CD4-positive, alpha-beta T cell treated with Interleukin-6 at 100 ng/mL for 8 hours (primary cell): ENCODE measurements at places on chromosomes 7 and 10.

- DNase-seq = no peak
Observed at GRCh38 chr10:128808921-128809440, 658.1 kb upstream of the MGMT start.

GRCh38 chr7:95897557-95898251, 125.3 kb downstream of the DYNC1I1 start:
- DNase-seq = no peak

DNA sequence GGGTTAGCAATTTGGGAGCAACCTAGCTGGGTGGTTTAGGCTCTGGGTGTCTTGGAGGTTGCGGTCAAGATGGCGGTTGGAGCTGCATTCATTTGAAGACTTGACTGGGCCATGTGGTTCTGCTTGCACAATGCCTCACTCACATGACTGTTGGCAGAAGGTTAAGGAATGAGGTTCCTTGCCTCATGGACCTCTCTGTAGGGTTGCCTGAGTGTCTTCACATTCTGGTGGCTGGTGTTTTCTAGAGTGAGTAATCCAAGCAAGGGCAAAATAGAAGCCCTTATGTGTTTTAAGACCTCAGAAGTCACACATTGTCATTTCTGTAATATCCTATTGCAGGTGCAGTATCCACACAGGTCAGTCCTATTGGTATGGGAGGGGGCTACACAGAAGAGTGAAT, 52.0 kb downstream of the CDK14 start:
- DNase-seq = no peak

DNA sequence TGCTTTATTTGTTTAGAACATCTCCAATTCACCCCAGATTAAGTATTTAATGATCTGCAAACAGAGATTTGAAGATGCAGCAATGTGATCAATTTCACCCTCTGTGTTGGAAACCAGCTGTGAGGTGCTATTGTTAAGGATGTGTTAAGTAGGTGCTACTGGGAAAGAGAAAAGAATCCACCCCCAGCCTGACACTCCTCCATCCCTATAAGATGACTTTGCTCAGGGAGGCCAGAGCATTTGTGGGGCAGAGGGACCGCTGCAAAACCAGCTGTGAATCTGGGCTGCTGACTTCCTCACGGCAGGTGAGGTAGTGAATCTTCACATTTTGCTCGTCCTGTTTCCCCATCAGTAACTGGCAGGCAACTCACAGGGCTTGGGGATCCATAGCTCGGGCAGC, 297.5 kb downstream of the GFRA1 start:
- no peak for DNase-seq

DNA sequence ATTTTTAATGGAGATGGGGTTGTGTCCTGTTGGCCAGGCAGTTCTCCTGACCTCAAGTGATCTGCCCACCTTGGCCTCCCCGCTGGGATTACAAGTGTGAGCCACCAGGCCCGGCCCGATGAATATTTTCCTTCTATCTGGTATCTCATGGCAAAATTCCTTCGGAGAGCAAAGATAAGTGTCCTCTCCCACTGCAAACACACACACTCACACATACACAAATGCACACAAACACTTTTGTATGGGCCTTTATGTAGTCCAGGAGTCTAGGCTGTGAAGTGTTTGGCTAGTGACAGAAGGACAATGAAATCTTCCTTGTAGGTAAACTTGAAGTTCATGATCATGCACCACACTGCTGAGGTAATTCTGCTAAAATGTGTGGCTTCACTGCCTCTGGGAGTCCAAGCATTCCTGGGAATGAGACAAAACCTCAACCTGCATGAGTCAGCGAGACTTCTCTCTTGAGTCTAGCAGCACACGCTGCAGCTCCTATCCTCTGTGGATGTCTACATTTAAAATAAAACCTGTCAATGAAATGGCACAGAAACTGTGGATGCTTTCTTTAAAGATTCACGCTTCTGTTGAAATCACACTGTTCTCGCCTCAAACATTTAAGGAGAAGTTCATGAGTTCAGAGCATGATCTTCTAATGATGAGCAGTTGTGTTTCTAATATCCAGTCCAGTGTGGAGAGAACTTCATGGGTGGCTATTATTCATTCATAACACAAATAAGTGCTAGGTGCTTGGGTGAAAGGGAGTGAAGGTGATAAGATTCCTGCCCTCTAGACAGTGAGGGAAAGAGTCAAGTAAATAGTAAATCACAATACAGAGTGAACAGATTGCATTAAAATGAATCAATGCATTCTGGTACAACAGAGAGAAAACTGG, 96.5 kb downstream of the NRP1 start:
- no peak for DNase-seq

DNA sequence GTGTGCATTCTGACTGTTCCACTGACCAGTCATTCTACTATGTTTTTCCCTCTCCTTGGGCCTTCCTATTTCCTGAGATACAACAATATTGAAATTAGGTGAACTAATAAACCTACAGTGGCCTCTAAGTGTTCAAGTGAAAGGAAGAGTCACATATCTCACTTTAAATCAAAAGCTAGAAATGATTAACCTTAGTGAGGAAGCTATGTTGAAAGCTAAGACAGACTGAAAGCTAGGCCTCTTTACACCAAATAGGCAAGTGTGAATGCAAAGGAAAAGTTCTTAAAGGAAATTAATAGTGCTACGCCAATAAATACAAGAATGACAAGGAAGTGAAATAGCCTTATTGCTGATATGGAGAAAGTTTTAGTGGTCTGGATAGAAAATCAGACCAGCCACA, 5.7 kb upstream of the DYNC1I1 start:
- no peak for DNase-seq

- no peak for DNase-seq
Observed at GRCh38 chr10:59843748-59844147, 62.6 kb downstream of the CCDC6 start.

DNA sequence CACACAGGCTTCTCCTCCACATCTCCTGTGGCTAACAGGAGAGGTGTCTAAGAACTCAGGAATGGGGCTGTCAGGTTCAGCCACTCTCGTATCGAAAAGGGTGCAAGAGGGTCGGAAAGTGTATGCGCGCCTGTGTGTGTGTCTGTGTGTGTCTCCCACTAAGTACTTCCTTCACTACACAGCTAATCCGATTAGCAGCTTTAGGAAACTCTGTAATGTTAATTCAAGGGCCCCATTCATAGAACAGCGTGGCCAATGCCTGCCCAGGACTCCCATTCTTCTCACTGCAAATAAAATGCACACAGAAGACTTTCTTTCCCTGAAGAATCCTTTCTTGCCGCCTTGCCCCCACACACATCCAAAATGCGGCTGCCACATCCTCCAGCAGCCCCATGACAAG, 39.9 kb downstream of the TLL2 start:
- no peak for DNase-seq

- no peak for DNase-seq
Observed at GRCh38 chr7:31710171-31710570, 23.2 kb downstream of the PPP1R17 start.

DNA sequence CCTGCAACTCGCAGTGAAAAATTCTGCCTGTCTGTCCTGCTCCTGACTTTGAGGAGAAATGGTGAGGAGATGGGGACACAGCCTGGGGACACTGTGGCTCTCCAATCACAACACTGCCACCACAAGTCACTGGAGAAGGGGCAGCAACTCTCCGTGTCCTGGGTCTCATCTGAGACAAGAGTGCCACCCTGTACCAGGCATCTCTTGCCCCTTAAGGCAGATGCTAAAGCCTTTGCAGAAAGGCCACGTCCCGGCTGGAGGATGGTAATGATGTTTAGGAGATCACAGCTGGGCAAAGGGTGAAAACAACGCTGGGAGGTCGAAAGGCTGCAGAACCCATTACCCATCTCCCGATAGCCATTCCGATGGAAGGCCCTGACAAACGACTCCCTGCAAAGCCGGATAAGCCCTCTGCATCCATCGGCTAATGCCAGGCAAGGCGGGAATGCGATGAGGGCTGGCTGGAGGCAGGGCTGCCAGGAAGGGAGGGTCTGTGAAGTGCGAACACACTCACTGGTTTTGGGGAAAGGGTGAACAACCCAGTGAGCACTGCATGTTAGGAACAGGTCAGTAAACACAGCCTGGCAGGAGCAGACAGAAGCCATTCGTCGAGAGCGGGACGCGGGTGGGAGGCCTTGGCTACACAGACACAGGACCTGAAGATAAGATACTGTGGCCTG, 190.8 kb downstream of the ADARB2 start:
- no peak for DNase-seq

- no peak for DNase-seq
Observed at GRCh38 chr10:13234172-13234571, at the start of gene UCMA. UCMA (minus strand) TSS chr10:13234374; CDS start chr10:13234258, 116 bp downstream.

DNA sequence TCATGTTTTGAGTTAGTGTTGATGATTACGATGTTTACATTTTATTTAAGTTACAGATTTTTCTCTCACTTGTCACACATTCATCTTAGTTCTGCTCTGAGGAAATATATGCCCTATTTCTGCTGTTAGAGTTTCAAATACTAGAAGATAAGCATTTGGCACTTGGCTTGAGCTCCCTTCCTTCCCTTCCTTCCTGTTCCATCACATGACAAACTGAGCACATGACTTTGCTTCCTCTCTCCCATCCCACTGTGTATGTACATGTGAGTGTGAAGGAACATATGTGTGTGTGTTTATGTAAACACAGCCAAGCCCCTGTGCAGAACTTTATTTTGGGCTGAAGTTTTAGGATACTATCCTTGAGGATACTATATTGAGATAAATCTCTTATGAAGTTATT, 795.9 kb upstream of the IGFBP3 start:
- DNase-seq = no peak

GRCh38 chr7:132872034-132872433, 209.9 kb downstream of the CHCHD3 start:
- no peak for DNase-seq

- DNase-seq = no peak
Observed at GRCh38 chr10:131076356-131076755, 235.2 kb downstream of the TCERG1L start.

- no peak for DNase-seq
Observed at GRCh38 chr10:128710098-128710797, 584.0 kb upstream of the MKI67 start.

- peak; percentile 51 for DNase-seq
Observed at GRCh38 chr7:25260862-25261494, 32.7 kb upstream of the NPVF start.

DNA sequence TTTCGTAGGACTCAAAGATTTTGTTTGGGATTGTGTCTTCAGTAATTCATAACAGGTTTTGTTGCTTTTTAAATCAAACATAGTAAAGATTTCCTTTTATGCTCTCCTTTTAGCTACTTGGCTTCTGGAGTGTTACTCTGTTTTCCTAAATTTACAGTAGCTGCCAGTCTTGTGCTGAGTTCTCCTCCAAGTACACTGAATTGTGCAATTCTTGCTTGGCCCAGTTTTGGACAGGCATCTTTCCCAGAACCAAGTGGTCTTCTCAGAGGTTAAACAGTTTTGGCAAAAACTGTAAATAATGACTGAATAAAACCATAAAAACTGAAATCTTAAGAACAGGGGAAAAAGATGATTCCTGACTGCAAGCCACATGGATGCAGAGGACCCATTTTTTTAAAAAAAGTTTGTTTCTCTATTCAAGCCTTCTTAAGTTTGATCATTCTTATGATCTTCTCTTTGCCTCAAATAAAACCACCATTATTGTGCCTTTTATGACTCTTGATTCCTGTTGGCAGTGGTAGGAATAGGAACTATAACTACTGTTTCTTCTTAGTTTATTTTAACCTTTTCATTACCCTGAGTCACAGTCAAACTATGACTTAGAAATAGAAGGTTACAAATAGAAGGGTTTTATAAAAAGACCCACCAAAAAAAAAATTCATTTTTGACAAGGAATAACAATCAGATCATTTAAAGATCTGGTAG, 88.0 kb downstream of the MDFIC start:
- no peak for DNase-seq
